ENCODE measurements at places on chromosomes 7 and 10.

DNA sequence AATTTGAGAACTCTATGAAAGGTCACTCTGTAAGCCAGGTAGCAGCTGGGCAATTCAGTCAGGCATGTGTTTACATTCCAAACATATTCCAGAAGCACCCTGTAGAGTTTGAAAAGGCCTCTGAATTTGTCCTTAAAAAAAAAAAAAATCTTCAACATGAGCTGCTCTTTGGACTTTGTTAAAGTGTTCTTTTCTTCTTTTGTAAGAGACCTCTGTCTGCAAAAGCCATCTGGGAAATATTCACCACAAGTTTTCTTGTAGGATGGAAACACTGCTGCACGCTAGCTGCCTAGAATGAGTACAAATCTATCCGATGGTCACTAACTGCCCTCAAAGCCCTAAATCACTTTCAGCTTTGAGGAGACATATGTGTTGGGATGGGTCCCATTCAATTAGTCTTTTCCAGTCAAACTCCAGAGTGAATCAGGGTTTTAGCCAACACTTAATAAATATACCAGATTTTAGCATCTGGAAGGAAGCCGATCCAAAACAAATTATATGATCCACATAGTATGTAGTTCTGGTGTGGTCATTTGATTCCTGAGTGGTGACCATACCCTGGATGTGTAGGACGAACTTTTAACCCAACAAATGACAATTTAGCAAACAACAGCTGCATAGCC, 85.9 kb downstream of the CD36 start:
- DNase-seq = no peak

DNA sequence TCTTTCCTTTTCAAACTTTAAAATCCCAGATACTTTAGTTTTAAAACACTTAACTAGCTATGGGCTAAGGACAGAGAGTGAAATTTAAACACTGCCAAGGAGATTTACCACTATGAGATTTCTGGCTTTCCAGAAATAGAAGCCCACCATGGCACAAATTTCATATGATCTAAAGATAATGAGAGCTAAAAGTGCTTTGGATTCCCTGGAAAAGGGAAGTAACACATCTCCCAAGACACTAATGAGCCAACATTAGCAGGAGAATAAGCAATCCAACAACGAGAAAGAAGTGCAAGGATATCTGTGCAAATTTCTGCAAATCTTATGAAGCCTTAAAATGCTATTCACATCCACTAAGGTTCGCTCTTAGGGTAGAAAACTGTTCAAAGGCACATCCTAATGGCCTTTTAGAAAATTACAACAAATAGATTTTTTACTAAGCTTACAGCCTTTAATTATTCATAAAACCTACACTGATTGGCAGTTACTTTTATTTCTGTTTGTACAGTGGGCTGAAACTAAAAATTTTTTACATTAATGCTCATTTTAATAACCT, 100.3 kb downstream of the RAPGEF5 start:
- DNase-seq = no peak

- no peak for DNase-seq
These were observed 565.0 kb downstream of the REEP3 start for GRCh38 chr10:64086083-64086767.

DNA sequence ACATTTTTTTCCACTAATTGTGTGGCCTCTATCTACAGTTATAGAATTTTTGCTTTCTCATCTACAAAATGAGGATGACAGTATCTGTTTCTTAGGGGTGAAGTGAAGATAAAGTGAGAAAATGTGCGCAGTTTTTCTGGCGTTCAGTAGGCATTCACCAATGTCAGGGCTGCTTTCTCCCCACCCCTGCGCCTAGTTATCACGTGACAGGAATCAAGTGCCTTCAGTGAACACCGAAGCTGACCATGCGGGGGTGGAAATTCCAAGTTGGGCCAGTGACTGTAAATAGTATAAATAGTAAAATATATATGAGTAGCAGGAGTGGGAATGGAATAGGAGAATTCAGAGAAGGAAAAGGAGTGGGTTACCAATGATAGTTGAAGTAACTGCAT, 77.4 kb downstream of the TAF3 start:
- no peak for DNase-seq

DNA sequence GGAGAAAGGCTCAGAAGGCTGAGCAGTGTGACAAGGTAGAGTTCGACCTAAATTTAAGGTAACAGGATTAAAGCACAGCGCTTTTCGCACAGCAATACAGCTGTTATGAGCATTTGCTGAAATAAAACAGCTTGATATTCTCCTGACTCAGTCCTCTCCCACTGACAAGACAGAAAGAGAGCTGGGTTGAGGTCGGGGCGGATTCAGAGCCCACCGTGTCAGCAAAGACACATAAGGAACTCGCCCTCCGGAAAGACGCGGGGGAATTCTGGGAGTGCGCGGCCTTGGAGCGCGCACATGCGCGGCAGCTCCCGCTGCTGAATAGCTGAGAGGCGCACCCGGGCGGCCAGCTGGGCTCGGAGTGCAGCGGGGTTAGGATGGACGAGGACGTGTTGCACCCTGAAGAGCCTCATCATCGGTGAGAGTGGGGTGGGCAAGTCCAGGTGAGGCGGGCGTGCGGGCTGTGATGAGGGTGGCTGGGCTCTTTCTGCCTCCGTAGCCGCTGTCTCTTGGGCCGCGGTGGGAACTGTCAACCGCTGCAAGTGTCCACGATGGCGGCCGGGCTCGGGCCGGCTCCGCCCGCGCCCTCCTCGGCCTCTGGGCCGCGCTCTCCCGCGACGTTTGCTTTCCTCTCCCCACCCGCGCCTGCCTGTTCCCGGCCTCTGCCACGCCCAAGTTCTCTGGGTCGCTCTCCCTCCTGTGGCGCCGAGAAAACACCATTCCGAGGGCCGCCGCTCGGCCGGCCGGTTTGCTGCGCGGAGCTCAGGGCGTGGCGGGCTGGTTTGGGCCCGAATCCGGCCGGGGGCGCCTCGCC, 120.6 kb downstream of the LYZL1 start:
- peak; percentile 65 for DNase-seq

GRCh38 chr7:91411060-91411459, 146.8 kb downstream of the FZD1 start:
- DNase-seq = no peak

- no peak for DNase-seq
These were observed 61.5 kb downstream of the SLIT1 start for GRCh38 chr10:97124211-97124610.

- no peak for DNase-seq
These were observed 17.0 kb downstream of the CSGALNACT2 start for GRCh38 chr10:43155221-43155620.

DNA sequence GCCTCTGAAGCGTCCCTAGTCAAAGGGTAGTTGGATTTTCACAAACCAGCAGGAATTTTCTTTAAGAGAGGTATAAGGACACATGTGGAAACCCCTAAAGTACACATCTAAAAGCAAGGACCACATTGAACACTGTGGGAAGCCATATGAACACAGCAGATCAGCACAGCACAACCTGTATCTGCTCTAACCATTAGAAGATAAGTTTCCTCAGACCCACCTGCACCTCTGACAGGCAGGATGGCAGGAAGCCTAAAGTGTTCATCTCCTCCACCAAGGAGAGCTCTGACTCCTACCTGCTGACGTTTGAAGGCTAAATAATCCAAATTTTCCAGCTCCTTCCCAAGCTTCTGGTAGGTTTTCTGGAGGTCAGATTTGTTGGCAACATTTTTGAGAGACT, 174.4 kb downstream of the CTNNA3 start:
- DNase-seq = no peak

DNA sequence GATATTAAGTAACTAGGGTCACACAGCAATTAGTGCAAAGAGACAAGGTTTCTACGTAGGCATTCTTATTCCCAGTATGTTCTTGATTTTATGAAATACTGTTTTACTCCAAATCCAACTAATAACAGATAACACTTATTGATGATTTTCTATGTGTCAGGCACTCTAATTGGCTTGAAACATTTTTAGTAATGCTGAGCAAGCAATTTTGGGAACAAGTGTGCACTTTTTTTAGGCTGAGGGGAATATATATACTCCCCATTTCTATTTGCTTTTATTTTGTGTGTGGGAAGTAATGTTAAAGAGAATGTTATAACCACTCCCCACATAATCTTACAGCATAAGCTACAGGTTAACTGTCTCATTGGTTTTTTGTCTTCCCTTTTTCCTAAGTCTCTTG, 4.2 kb upstream of the SORCS1 start:
- no peak for DNase-seq

DNA sequence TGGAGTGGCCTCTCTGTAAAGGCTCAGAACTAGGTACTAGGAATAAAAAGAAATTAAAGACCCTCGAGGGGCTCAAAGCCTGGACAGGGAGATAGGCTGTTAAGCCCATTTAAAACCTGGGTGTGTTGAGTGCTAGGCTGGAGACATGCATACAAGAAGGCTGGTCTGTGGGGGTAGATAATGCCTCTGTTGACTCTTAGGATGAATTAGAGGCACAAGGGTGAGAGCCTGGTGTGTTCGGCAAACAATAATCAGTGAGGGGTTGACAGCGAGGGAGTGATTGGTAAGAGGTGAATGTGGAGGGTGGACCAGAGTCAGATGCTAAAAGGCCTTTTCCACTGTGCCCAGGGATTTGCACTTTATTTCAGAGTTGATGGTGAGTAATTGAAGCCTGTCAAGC, 12.7 kb downstream of the GSTO2 start:
- no peak for DNase-seq

- peak; percentile 20 for DNase-seq
These were observed 741.4 kb upstream of the POT1 start for GRCh38 chr7:125670926-125671572.

DNA sequence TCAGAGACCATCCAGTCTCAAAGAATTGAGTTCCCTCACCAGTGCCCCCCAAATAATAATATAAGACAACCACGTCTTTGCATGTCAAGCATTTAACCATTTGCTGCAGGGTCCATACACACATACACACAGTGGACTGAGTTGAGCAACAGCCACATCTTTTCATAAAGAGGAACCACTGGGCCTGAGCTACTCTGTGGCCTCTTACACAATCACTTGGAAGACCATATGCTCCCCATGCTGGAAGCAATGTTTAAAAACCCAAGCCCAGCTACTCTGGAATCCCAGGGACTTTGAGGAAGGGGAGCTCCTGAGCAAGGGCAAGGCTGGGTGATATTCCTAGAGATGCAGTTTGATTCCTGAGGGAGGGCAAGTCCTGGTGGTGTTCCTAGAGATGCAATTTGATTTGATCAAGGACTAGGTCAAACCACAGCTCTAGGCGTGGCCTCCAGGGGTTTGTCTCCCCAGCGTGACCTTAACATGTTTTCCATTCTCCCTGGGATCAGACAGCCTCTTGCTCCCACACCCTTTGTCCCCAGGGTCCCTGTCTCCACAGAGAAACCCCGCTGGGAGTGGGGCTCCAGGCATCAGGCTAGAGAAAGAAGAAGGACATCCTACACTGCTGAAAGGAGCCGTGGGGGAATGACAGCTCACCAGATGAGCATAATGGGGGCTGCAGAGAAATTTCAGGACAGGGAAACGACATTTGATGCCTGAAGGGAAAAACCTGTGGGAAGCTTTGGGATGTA, 376.2 kb upstream of the MGMT start:
- DNase-seq = no peak

GRCh38 chr10:34045571-34046190, 711.2 kb upstream of the NRP1 start:
- DNase-seq = no peak

GRCh38 chr10:36681751-36682632, 443.4 kb upstream of the ANKRD30A start:
- DNase-seq = no peak

- DNase-seq = peak; percentile 38
These were observed 74.3 kb upstream of the GNAI1 start for GRCh38 chr7:80060218-80060806.

DNA sequence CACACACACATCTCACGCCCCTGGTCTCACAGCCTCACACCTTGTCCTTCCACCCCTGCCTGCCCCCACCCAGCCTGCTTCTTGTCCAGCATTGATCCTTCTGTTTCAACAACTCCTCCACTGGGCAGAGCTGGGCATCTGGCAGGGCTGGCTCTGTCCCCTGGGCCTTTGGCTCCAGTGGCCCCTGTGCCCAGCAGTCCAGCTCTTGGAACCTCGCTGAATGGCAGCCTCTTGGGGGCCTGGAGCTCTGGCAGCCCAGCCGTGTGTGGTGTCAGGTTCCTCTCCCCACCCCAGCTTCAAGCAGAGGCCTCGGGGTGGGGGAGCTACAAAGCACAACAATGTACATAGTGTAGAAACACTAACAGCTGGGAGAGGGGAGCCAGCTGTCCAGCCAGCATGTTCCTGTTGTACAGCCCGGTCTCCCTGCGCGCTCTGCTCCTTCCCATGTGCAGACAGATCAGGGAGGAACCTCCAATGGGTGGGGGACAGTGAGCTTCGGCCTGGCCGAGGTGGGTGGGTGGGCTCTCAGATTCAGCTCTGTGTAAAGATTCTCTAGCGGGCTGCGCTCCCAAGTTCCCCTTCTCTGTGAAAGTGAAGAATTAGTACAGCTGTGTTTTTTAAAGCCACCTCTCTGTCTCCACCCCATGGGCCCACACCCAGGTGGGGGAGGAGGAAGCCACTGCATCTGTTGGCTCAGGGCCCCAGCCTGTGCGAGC, 19.4 kb downstream of the ZMIZ2 start:
- peak; percentile 62 for DNase-seq

GRCh38 chr7:95620631-95621030, 24.3 kb upstream of the PDK4 start:
- DNase-seq = no peak

DNA sequence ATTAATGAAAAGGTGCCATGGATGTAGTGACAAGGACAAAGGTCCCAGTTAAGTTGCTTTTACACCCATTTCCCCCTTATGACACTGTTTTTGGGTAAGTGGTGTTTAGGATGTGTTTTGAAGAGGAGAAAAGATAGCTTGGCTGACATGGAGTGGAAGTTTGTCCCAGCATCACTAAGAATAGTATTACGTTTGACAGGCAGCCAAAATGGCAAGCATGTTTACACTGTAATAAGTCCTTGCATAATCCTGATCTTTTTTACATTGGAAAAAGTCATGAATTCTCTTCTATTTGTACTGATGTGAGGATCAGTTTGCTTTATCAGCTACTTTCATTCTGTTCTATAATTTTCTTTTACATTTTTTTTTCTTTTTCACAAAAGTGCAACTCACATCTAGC, 137.8 kb downstream of the CHRM2 start:
- no peak for DNase-seq

- DNase-seq = no peak
These were observed 282.8 kb downstream of the RPS24 start for GRCh38 chr10:78316451-78316931.

DNA sequence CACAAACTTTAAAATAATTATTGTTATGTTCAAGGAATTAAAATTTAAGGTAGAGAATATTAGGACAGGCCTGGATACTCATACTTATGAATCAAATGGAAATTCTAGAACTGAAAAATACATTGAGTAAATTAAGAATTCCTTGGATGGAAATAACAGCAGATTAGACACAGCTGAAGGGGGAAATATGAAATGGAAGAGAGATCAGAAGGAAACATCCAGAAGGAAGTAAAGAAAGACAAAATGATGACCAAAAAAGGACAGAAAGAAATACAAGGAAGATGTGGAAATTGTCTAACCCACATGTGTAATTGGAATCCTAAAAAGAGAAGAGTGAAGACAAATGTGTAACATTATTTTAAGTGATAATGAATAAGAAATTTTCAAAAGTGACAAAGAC, 128.9 kb downstream of the ATRNL1 start:
- no peak for DNase-seq

- no peak for DNase-seq
These were observed 3.5 kb upstream of the AKR1D1 start for GRCh38 chr7:138072726-138073125.

DNA sequence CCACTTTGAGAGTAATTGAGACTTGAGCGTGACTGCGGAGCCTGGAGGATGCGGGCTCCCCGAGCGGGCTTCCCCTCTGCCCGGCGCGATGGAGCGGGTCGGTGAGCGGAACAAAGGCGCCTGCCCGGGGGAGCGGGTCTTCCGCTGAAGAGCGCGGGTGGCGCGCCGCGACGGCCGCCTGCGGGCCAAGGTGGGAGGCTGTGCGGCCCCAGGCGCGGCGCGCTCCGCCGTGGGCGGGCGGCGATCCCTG, at the start of gene GALNT17:
Gene GALNT17 (plus strand): TSS at position 18 of the 250 bp plus-strand sequence.
- DNase-seq = no peak
